Cardiac muscle cell (in vitro differentiated cells and primary cell): ENCODE measurements at places on chromosomes 11 and 22.

DNA sequence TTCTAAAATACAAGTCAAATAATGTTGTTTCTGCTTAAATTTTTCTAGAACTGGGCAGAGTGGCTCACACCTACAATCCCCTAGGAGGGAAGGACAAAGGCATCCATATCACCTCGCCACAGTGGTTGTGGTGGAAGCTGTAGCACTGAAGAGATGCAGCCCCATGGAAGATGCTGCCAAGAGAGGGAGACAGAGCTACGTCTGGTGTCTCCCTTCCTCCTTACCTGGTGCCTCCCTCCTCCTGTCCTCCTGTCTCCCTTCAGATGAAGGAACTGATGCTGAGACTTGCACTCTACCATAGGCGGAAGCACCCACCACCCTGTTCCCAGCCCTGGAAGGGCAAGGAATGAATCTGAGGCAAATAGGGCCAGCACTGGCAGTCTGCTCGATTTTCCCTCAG lies 22.3 kb downstream of the MMP27 start:
- no peak overlapping the region for H3K27ac ChIP-seq
- H3K36me3 ChIP-seq, result no peaks in the 10 kb centered on the region
- H3K4me3 ChIP-seq, result no peak overlapping the region
- DNase-seq, result no peak
- H3K27me3 ChIP-seq, result no peaks in the 10 kb centered on the region

DNA sequence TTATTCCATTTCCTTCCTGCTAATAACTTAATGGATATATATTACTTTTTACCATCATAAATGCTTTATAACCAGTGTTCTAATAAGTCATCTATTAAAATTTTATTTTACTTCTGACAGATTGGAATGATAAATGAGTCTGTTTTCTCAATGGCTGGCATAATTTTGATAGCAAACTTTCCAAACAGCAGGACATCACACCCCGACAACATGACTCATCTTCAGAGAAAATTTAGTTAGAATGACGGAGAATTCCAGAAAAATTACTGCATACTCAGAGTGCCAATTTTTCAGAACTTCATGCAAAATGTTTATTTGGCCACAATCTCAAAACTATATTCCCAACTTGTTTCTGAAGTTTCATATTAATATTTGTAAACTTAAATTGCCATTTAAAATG lies 174.4 kb downstream of the SWAP70 start:
- no peak overlapping the region for H3K27ac ChIP-seq
- peaks cover 6% of the 10 kb centered on the region for H3K36me3 ChIP-seq
- no peak overlapping the region for H3K4me3 ChIP-seq
- no peaks in the 10 kb centered on the region for H3K27me3 ChIP-seq

DNA sequence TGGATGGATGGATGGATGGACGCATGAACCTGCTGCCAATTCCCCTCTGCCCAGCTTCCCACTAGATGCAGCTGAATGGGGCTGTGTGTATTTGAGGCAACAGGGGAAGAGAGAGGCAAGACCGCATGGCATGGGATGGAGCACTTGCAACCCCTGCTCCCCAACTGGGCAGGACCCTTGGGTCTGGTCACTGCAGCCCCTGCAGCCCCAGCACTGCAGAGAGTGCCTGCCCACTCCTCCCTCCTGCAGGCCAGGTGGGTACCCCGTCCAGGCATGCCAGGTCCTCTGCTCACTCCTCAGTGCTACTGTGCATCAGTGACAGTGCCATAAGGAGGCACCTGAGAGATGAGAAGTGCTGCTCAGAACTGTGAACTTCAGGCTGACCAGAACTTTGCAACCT lies 40.3 kb downstream of the OSBPL5 start:
- no peaks in the 10 kb centered on the region for H3K4me1 ChIP-seq
- no peak overlapping the region for H3K4me3 ChIP-seq
- H3K36me3 ChIP-seq, result no peaks in the 10 kb centered on the region
- no peaks in the 10 kb centered on the region for H3K27me3 ChIP-seq
- no peak overlapping the region for H3K27ac ChIP-seq

GRCh38 chr11:126523441-126524205 lies 168.1 kb downstream of the ST3GAL4 start:
- no peak overlapping the region for H3K4me3 ChIP-seq
- H3K27me3 ChIP-seq, result no peaks in the 10 kb centered on the region
- DNase-seq, result no peak
- no peak overlapping the region for H3K27ac ChIP-seq
- no peaks in the 10 kb centered on the region for H3K4me1 ChIP-seq

GRCh38 chr11:83572581-83573496 lies 286.7 kb upstream of the CCDC90B start:
- no peaks in the 10 kb centered on the region for H3K4me1 ChIP-seq
- no peak overlapping the region for H3K4me3 ChIP-seq
- DNase-seq, result peak; percentile 19
- no peak overlapping the region for H3K27ac ChIP-seq
- no peaks in the 10 kb centered on the region for H3K36me3 ChIP-seq
- H3K27me3 ChIP-seq, result no peaks in the 10 kb centered on the region

DNA sequence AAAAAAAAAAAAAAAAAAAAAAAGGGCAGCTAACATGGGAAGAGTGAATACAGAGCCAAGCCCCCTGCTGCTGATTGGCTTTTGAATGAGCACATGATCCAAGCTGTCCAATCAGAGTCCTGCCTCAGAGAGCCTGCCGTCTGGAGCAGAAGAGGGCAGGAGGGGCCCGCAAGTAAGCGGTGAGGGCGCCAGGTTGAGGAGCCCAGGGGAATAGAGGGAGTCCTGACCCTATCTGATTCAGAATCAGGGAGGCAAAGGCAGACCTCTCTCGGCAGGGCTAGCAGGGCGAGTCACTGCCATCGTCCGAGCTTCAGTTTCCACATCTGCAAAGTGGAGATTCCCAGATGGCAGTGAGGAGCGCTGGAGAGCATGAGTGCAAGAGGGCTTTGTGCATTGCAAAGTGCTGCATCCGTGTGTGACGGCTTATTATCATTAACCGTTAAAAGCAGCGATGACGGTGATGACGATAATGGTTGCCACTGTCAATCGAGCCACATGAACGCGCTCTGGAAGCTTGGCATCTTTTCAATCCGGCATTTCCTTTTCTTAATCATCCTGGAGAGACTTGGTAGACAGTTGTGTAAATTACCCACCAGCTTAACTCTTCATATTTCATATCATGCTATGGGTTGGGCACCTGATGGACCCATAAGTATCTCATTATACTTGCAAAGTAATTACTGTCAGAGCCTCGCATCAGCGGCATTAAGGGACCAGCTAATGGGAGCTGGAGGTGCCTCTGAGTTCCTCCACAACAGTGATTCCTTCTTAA lies 68.6 kb upstream of the ATXN10 start:
- H3K27me3 ChIP-seq, result peaks cover 84% of the 10 kb centered on the region
- no peak overlapping the region for H3K4me3 ChIP-seq
- peaks cover 1% of the 10 kb centered on the region for H3K4me1 ChIP-seq
- peak; percentile 48 for DNase-seq

- no peak for DNase-seq
- H3K27me3 ChIP-seq, result peaks cover 28% of the 10 kb centered on the region
- H3K4me3 ChIP-seq, result no peak overlapping the region
- no peaks in the 10 kb centered on the region for H3K36me3 ChIP-seq
- H3K27ac ChIP-seq, result no peak overlapping the region
- no peaks in the 10 kb centered on the region for H3K4me1 ChIP-seq
These were observed 100.6 kb downstream of the CSNK2A3 start for GRCh38 chr11:11252403-11252802.

DNA sequence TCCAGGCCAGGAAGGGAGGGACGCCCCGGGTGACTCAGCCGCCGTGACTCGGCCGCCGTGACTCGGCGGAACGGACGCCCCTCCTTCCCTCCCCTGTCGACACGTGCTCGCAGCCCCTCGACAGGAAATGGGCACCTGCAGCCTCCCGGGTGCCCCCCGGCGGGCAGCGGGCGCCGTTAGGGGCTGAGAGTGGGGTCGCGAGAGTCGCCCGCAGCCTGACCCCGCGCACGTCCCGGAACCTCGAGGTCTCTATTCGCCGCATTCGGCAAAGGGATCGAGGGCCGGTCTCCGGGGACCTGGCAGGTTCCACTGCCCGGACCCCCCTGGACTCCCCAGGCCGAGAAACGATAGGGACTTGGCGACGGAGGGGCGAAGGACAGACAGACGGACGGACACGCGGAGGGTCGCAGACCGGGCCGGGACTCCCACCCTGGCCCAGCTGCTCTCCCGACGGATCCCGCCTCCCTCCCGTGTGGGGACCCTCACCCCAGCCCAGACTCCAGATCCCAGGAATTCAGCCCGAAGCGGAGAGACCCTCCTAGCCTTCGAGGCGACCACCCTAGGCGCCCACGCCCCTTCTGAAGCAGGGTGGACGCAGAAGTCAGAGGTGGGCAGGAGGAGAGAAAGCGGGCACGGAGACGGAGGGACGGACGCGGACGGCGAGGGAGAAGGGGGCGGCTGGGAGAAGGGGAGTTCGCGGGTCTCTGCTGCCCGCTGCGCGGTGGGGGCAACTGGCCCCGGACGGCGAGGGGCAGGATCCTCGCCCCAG lies 648 bp downstream of the FOSL1 start:
- H3K36me3 ChIP-seq, result no peaks in the 10 kb centered on the region
- peaks cover 85% of the 10 kb centered on the region for H3K27me3 ChIP-seq
- H3K4me3 ChIP-seq, result peak overlapping the region; percentile 35
- no peaks in the 10 kb centered on the region for H3K4me1 ChIP-seq

DNA sequence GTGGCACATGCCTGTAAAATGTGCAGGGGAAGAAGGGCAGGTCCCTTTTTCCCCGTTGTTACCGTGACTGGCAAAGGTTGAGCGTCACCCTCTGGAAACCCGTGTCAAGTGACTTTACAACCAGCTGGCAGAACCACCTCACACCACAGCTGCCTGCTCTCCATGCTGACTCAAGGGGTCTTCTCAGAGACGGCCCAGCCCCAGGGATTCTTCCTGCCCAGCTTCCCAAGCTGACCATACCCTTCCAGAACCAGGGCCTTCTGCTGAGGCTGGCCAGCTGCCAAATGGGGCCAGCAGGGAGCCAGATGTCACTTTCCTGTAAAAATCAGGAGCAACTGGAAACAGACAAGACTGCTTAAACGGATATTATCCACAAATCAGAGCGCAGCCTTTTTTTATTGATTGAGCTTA lies 6.3 kb downstream of the PC start:
- H3K36me3 ChIP-seq, result no peaks in the 10 kb centered on the region
- no peak overlapping the region for H3K4me3 ChIP-seq
- DNase-seq, result peak; percentile 48
- H3K27ac ChIP-seq, result peak overlapping the region; percentile 18
- H3K27me3 ChIP-seq, result no peaks in the 10 kb centered on the region

- DNase-seq, result no peak
- no peaks in the 10 kb centered on the region for H3K4me1 ChIP-seq
- no peak overlapping the region for H3K27ac ChIP-seq
- H3K27me3 ChIP-seq, result no peaks in the 10 kb centered on the region
- no peaks in the 10 kb centered on the region for H3K36me3 ChIP-seq
- H3K4me3 ChIP-seq, result no peak overlapping the region
These were observed 4.3 kb downstream of the IL2RB start for GRCh38 chr22:37145180-37146050.

- H3K36me3 ChIP-seq, result no peaks in the 10 kb centered on the region
- H3K4me1 ChIP-seq, result peaks cover 5% of the 10 kb centered on the region
- no peak for DNase-seq
- H3K27ac ChIP-seq, result no peak within 1 kb of the TSS
- no peak within 1 kb of the TSS for H3K4me3 ChIP-seq
These were observed at the start of gene JAML for GRCh38 chr11:118224511-118225188. JAML (minus strand) TSS chr11:118225011; CDS start chr11:118214866, 10,145 bp downstream.

- no peak for DNase-seq
- H3K27me3 ChIP-seq, result no peaks in the 10 kb centered on the region
- no peaks in the 10 kb centered on the region for H3K36me3 ChIP-seq
- no peaks in the 10 kb centered on the region for H3K4me1 ChIP-seq
- no peak overlapping the region for H3K4me3 ChIP-seq
- no peak overlapping the region for H3K27ac ChIP-seq
These were observed 6.6 kb downstream of the HOATZ start for GRCh38 chr11:111521135-111521534.

DNA sequence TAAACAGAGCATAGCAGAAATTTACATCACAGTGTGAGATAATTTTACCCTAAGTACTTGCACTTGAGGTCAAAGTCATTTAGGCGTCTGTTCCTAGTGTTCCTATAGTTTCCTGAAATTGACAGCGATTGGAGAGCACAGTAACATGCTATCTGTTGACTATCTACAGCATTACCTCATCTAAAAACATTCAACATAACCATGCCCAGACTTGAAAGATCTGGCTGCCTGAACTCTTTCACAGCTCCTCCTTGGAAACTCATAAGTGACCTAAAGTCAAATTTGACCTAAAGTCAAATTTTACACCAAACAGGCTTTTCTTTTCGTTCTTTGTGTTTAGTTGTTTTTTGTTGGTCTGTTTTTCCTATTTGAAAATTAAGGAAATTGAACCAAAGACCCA lies 233.8 kb upstream of the UBASH3B start:
- H3K27ac ChIP-seq, result no peak overlapping the region
- H3K4me1 ChIP-seq, result peaks cover 26% of the 10 kb centered on the region
- DNase-seq, result no peak
- no peaks in the 10 kb centered on the region for H3K36me3 ChIP-seq
- no peaks in the 10 kb centered on the region for H3K27me3 ChIP-seq

GRCh38 chr22:32333769-32334659 lies 23.7 kb upstream of the RFPL3 start:
- no peaks in the 10 kb centered on the region for H3K4me1 ChIP-seq
- no peaks in the 10 kb centered on the region for H3K27me3 ChIP-seq
- no peak overlapping the region for H3K27ac ChIP-seq
- H3K4me3 ChIP-seq, result no peak overlapping the region

DNA sequence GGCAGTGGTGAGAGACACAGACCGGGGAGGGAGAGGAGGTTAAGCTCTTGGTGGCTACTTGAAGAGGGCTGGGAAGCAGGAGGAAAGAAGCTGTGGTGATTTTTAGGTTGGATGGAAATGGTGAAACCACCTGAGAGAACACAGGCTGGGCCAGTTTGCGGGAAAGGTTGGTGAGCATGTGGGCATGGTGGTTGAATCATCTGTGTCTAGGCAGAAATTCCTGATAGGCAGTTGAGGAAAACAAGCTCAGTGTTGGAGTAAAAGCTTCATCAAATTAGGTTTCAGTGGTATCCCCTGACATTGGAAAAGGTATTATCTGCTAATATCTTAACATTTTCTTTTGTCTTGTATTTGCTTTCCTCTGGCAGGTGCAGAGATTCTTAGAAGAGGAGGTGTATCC lies 4.3 kb upstream of the SGSM3 start:
- H3K4me1 ChIP-seq, result no peaks in the 10 kb centered on the region
- H3K4me3 ChIP-seq, result no peak overlapping the region
- H3K27me3 ChIP-seq, result no peaks in the 10 kb centered on the region
- H3K36me3 ChIP-seq, result peaks cover 55% of the 10 kb centered on the region
- H3K27ac ChIP-seq, result no peak overlapping the region
- no peak for DNase-seq

DNA sequence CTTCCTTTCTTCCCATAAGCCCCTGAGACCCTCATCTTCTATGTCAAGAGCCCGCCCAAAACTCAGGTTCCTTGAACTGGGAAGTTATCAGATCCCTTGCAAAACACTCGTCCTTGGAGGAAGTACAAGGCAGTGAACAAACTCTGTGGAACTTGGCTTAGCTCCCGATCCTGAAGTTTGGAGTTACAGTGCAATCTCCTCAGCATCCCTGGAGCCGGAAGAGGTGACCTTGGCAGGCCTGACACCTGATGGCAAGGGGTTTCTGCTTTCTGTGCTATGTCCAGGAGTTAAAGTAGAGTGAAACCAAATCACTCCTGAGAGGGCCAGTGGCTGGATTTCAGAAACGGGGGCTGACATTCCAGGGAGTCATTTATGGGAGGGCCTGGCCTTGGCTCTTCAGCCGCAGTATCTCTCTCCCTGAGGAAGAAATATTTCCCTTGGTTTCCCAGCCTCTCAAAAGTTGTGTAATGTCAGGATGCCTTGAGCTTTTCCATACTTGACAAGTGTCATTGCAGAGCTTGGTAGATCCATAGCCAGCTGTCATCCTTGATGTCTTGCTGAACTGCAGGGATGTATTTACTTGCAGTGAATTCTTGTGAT lies 1.9 kb upstream of the GRAMD1B start:
- peaks cover 3% of the 10 kb centered on the region for H3K27me3 ChIP-seq
- peak; percentile 56 for DNase-seq
- H3K36me3 ChIP-seq, result no peaks in the 10 kb centered on the region
- H3K27ac ChIP-seq, result no peak overlapping the region
- peaks cover 13% of the 10 kb centered on the region for H3K4me1 ChIP-seq
